ENCODE measurements at places on chromosomes 5 and 9.

DNA sequence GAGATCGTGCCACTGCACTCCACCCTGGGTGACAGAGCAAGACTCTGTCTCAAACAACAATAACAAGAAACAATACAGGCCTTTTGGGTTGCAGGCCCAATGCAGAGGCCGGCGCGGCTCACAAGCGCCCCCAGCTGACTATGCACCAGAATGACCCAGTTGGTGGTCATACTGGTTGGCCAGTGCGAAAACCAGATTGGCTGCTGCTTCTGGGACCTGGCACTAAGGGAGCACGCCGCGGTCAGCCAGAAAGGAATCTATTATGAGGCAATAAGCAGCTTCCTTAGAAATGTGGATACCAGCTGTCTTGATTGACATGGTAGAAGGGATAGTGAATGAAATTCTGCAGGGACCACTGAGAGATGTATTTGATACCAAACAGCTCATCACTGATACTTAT, 35.0 kb downstream of the RANBP17 start:
- no peak for DNase-seq

GRCh38 chr5:5321137-5321536, 101.3 kb upstream of the ICE1 start:
- DNase-seq = no peak

GRCh38 chr5:114412510-114413171, 50.8 kb downstream of the KCNN2 start:
- no peak for DNase-seq

- DNase-seq = no peak
These were observed 107.2 kb downstream of the PDE4D start for GRCh38 chr5:59786334-59786805.

DNA sequence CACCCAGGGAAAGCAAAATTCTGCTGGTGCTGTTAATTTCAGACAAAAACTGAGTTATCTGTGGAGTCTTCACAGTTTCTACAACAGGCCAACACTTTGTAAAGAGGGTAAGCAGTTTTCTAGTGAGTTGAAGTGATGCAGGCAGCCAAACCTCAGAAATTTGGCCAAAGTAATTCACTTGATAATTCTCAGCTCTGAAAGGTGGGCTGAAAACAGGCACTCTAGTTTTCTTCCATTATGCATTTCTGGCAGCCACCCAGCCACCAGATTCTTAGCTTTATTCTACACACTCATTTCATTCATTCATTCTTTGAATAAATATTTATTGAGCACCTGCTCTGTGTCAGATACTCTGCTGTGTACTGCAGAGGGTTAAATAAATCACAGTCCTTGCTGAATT, 184.2 kb downstream of the RAB3C start:
- no peak for DNase-seq

- no peak for DNase-seq
These were observed 5.8 kb upstream of the ISL1 start for GRCh38 chr5:51377151-51378060.

GRCh38 chr5:53884417-53884816, 324.0 kb downstream of the NDUFS4 start:
- DNase-seq = no peak

DNA sequence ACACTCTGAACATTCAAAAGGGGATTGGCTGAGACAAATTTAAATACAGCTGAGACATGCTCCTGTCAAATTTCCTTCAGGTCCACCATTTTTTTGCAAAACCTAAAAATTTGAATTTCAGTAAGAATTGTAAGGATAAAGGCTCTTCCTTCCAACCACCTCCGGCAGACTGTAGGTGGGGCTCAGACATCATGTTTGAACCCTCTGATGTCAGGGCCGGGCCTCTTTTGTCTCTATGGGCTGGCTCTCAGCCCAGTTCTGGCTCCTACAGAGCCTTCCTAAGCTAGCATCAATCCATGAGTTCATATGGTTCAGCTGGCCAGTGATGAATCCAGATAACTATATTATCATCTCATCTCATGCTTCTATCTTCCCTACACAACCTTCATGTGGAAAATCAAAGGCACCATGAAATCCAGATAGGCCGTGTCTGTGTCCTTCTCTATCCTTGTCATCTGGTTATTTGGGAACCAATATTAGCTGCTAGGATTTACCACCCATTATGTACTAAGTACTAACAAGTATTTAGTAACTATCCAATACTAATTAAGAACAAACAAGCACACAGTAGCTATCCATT, 44.2 kb downstream of the NIPSNAP3B start:
- no peak for DNase-seq

DNA sequence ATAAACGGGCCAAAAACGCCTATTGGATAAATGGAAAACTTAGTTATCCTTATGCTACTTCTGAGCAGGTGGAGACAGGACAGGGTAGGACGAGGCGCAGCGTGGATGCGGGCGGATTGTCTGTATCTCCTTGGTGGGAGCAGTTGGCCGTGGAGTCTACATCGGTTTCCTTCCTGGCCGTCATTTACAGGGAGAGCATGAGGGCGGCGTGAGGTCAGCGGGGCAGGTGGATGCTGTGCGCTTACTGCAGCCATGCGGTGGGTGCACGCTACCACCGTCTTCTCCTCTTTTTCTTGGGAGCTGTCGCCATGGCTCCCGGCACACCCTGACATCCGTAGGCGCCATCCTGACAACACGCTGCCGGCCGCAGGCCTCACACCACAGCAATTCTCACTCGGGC, 121.3 kb downstream of the ADAMTS2 start:
- no peak for DNase-seq

GRCh38 chr9:129021091-129021490, 7.0 kb downstream of the SH3GLB2 start:
- DNase-seq = no peak
